ENCODE measurements at places on chromosomes 4 and X. TPM values are rescaled to one million over a fixed set of nuclear protein-coding genes. Genes with fewer than 3 reads are reported as not detected.

The GABRG1 gene
- not detected for total RNA-seq

The SLC7A11 gene
- total RNA-seq = 2.9 TPM

The SLC49A3 gene
- 7.1 TPM for total RNA-seq

The ANTXR2 gene
- total RNA-seq = 47.4 TPM

The NPY5R gene
- 0.21 TPM for total RNA-seq

The LIMCH1 gene
- total RNA-seq = 4.7 TPM

The MAGEA9B gene
- not detected for total RNA-seq

DNA sequence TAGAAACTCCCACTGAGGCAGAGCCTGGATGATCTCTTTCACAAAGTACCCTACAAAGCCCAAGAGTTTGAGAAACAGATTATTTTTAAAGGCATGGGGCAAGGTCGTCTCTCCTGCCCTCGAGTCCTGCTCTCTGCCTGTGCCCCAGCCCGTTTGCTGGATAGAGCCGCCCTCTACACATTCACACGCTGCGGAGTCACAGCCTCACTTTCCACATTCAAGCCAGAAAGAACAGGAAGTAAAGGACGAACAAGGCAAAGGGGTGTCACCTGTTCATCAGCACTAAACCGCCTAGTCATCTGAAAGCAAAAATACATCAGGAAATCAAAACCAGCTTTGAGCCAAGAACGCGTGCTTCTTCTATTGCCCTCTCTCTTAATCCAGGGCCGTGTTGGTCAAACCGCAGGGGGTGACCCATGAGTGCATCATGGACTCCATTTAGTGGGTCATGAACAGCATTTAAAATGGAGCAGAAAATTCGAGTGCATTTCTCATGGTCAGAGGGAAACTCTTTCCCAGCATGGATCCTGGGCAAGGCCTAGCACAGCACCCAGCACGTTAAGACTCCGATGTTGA lies 83.4 kb downstream of the PHKA2 start:
- no peak overlapping the region for H3K4me3 ChIP-seq
- H3K4me1 ChIP-seq = no peaks in the 10 kb centered on the region
- no peak for DNase-seq
- H3K27me3 ChIP-seq = no peaks in the 10 kb centered on the region

- DNase-seq = no peak
- H3K4me3 ChIP-seq = no peak overlapping the region
- H3K4me1 ChIP-seq = no peaks in the 10 kb centered on the region
- H3K36me3 ChIP-seq = no peaks in the 10 kb centered on the region
- H3K27ac ChIP-seq = no peak overlapping the region
Measured at GRCh38 chr4:165761963-165762362, 111.1 kb upstream of the TLL1 start.

- no peak overlapping the region for H3K4me3 ChIP-seq
- no peak for DNase-seq
- H3K27ac ChIP-seq = no peak overlapping the region
- no peaks in the 10 kb centered on the region for H3K4me1 ChIP-seq
- H3K27me3 ChIP-seq = peaks cover 5% of the 10 kb centered on the region
Measured at GRCh38 chr4:42391355-42391664, 6.0 kb upstream of the SHISA3 start.

DNA sequence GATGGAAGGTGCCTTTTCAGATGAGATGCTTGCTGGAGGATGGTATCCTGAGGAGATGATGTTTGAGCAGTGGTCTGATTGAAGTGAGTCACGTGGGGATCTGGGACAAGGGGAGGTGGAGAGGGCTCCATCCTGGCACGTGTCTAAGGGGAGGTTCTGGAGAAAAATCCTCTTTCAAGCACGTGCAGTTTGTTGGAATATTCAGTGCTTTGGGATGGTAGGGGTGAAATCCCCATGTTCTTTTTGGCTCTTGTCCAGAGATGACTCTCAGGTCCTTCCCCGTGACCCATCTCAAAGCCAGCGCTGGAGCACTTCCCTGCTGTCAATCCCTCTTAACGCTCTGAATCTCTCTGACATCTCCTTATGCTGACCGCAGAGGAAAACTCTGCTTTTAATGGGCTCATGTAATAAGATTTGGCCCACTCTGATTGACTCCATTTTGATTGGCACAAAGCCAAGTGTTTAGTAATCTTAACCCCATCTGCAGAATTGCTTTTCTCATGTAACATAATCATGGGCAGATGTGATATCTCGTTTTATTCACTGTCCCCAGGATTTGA lies 10.8 kb upstream of the KLKB1 start:
- no peaks in the 10 kb centered on the region for H3K27me3 ChIP-seq
- no peak for DNase-seq
- no peak overlapping the region for H3K27ac ChIP-seq

DNA sequence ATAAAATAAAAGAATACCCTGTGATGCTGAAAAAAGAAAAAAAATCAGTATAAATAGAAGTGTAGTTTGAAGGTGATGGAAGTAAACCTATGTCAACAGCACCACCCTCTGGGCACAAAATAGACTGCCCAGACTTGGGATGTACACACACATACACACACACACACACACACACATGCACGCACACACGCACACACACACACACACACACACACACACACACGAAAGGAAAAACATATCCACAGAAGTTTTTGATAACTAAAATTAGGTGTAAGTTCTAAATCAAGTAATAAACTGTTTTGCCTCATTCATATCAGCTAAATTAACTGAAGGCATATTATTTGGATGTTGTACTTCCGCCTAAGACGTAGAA lies 40.5 kb downstream of the ANXA5 start:
- H3K27ac ChIP-seq = no peak overlapping the region
- H3K4me3 ChIP-seq = no peak overlapping the region
- H3K4me1 ChIP-seq = no peaks in the 10 kb centered on the region
- no peaks in the 10 kb centered on the region for H3K27me3 ChIP-seq
- H3K36me3 ChIP-seq = no peaks in the 10 kb centered on the region
- DNase-seq = no peak

GRCh38 chr4:53619431-53619830 lies 28.1 kb upstream of the LNX1 start:
- no peaks in the 10 kb centered on the region for H3K4me1 ChIP-seq
- no peak for DNase-seq
- H3K36me3 ChIP-seq = no peaks in the 10 kb centered on the region
- no peak overlapping the region for H3K27ac ChIP-seq

DNA sequence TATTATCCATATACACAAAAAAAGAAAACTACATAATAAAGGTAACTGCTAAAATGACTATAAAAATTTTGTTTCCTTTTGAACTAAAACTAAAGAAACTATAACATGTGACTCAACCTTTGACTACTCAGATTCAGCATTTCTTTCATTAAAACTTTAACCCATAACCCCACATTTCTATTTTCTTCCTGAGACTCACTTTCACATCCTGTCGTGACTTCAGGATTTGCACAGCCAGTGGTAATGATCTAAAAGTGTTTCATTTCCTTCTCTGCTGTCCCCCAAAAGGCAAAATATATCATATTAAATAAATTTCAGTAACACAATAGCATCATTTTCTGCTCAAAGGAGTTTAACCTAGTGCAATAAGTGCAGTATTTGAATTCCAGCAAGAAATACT lies 1022.4 kb upstream of the DIAPH2 start:
- no peaks in the 10 kb centered on the region for H3K4me1 ChIP-seq
- no peak overlapping the region for H3K4me3 ChIP-seq
- H3K27ac ChIP-seq = no peak overlapping the region
- DNase-seq = no peak

GRCh38 chrX:137847376-137847775 lies 281.4 kb downstream of the ZIC3 start:
- H3K36me3 ChIP-seq = no peaks in the 10 kb centered on the region
- DNase-seq = no peak
- H3K27ac ChIP-seq = no peak overlapping the region
- no peaks in the 10 kb centered on the region for H3K4me1 ChIP-seq
- H3K27me3 ChIP-seq = no peaks in the 10 kb centered on the region
- H3K4me3 ChIP-seq = no peak overlapping the region

DNA sequence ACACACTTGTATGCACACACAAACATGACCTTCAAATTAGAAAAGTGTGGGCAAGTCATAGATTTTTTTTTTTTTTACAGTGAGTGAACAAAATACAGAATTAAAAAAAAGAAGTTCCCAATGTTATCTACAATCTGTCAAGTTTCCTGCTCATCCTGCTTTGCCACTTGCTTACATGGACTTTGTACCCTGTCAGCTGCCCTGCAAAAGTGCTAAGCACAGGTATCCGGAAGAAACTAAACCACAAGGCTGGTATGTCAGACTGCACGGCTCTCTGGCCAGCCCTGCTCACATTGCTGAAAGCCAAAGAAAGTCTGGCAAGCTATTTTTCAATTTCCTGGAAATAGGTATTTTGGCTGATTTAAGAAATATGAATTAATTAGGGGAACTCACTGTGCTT lies 38.9 kb upstream of the BCLAF3 start:
- DNase-seq = peak; percentile 82
- no peak overlapping the region for H3K4me3 ChIP-seq
- H3K27me3 ChIP-seq = no peaks in the 10 kb centered on the region
- peak overlapping the region; percentile 51 for H3K27ac ChIP-seq

DNA sequence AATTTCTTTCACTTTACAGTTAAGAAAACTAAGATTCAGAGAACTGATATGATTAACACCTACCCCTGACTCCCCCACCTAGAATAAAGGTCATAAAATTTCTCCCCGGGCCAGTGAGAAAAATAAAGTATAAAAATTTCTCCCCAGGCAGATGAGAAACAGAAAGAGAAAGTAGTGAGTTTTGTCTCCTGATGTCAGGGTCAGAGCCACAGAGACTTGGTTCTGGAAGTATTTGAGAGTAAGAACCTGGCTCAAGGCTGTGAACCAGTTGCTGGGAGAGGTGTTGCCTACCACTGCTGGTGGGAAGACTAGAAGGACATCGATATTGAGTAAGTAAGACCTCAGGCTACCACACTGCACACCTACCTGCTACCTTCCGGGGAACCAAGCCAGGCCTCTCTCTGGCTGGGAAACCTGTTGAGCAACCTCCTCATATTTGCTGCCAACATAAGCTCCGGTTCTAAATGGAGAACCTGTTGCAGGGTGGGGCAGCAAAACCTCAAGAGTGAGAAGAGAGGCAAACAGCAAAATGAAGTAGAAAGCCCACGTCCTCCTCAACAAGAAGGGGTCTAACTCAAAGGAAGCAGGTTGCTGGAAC lies 104.2 kb upstream of the PUDP start:
- DNase-seq = peak; percentile 61
- no peaks in the 10 kb centered on the region for H3K4me1 ChIP-seq
- peak overlapping the region; percentile 44 for H3K27ac ChIP-seq
- H3K4me3 ChIP-seq = no peak overlapping the region

DNA sequence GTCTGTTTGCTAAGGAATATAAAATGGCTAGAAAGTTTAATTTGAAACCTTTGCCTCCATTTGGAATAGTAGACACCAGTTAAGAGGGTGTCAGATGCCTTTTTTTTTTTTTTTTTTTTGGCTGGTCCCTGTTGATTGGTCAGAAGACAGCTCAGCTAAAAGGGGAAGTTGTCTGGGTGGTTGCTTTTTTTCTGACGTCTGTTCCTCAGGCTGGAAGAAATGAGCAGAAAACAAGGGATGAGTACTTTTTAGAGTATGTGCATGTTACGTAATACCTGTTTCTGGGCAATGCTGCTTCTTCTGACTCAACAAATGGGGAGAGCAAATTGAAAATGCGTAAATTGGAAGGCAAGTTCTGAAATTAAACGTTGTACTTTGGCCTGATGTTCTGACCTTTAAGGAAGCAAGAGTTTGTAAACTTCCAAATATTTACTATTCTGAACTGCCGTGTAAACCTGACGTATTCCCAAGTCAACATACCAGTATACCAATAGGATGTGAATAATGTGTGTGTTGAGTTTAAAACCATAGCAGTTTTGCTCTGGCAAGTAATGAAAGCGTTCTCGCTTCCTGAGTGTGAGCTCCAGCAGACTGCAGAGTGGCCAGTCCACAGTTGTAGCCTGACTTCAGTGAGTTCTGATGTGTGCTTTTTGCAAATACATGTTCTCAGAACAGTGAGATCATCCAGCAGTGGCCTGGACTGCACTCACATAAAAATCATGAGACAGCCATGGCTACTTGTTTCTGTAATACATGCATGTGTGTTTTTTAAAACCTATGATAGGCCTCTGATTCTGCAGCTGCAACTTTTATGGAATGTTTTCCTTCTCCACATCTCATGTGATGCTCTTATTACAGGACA lies 1.7 kb downstream of the SAT1 start:
- peak overlapping the region; percentile 80 for H3K27ac ChIP-seq
- no peaks in the 10 kb centered on the region for H3K27me3 ChIP-seq
- no peak for DNase-seq
- H3K36me3 ChIP-seq = no peaks in the 10 kb centered on the region
- H3K4me3 ChIP-seq = peak overlapping the region; percentile 42
- no peaks in the 10 kb centered on the region for H3K4me1 ChIP-seq

DNA sequence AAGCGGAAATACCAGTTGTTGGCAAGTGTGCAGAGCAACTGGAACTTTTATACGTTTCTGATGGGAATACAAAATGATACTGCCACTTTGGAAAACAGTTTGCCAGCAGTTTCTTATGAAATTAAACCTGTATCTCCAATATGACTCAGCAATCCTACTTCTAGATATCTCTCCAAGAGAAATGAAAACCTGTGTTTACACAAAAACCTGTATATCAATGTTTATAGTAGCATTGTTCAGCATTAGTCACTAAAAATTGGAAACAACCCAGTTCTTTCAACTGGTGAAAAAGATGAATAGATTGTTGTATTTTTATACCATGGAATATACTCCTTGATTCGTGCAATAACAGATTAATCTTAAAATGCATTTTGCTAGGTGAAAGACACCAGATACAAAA lies 26.8 kb downstream of the ATP7A start:
- no peaks in the 10 kb centered on the region for H3K36me3 ChIP-seq
- no peak for DNase-seq
- no peaks in the 10 kb centered on the region for H3K4me1 ChIP-seq

DNA sequence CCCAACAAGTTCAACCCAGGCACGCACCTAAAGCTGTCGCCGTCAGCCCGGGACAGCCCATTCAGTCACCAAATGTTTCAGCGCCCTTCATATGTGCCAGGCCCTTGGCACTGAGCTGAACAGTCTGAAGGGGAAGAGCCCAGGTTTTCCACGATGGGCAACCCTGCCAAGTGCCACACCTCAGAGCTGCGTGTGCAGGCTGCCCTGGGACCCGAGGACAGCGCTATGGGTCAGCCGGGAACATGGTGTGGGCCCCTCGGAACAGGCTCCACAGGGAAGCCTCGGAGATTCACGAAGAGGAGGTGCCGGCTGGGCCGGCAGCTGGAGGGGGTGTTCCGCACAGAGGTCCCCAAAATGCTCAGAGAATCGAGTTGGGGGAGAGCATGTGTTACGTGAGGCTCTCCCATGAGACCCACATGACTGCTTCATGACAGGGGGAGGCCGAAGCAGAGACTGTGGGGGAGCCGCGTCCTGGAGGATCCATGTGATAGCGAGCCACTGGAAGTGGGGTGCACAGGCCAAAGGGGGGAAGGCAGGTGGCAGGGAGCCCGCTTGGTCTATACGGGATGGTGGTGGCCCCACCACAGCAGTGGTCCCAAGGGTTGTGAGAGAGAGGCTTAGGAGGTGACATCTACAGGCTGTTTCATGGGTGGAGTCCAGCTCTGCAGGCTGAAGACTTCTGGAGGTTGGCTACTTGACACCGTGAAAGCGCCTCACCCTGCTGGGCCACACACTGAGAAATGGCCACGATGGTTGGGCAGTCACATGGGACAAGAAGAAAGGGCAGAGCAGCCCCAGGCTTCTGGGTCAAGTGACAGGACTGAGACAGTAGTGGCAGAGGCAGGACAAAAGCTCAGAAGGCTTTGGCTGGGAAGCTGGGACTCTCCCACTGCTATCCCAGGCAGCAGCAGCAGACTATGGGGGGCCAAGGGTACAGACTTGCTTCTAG lies 14.2 kb downstream of the BCAP31 start:
- H3K4me3 ChIP-seq = no peak overlapping the region
- no peaks in the 10 kb centered on the region for H3K27me3 ChIP-seq
- no peak overlapping the region for H3K27ac ChIP-seq
- H3K4me1 ChIP-seq = no peaks in the 10 kb centered on the region
- no peak for DNase-seq
